ENCODE measurements at places on chromosomes 2 and 18.

- no peak for DNase-seq
These were observed 175.7 kb upstream of the RND3 start for GRCh38 chr2:150663143-150663542.

GRCh38 chr2:61165946-61166345 is 4.0 kb downstream of the C2orf74 start:
- no peak for DNase-seq

DNA sequence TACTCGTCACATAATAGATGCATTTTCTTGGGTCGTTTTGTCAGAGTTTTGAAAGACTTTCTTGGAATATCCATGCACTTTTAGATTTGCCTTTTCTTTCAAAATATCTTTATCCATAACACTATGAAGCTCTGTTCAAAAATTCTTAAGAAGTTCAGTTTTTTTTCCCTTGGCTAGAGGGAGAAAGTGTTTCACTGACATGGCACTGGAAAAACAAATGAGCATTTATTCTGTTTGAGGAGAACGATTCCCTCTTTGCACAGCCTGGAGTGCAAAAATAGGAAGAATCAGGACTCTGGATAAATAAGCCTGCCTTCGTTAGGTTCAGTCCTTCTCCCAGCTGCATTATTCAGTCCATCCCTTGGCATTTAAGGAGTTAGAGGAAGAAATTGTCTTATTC is 91.0 kb upstream of the RPE start:
- DNase-seq, result no peak

DNA sequence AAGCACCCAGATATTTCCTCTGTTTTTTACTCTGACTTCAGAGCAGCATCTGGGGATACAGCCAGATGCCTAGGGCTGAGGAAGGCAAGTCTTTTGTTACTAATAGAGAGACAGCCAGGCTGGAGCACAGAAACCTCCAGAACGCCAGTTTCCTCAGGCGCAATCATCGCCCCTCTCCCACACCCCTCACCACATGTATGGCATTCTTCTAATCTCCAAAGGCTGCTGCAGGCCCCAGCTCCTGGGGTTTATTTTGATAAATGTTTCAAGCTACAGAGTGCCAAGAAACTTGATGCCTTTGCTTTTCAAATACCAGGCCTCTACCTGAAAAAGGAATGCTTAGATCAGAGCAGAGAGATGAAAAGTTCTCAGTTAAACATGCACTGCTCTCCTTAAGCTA is 283.6 kb downstream of the RBM43 start:
- DNase-seq, result no peak

DNA sequence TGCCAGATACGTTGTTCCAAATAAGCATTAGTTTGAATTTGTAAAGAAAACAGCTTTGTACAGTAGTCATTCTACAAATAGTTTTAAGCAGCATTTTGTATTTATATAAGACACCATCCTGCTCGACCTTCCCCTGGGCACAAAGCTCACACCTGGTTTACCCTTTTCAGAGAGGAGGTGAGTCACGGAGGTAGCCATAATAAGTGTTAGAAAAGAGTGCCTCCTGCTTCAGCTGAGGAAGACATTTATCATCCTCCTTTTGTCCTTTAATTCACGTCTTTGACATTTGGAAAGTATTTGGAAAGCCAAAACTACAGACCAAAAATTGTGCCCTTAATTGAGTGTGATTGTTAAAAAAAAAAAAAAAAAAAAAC is 6.8 kb downstream of the RAB12 start:
- no peak for DNase-seq

GRCh38 chr2:58798676-58799208 is 557.6 kb upstream of the FANCL start:
- no peak for DNase-seq

GRCh38 chr18:74733598-74733997 is 135.9 kb downstream of the ZNF407 start:
- no peak for DNase-seq

- no peak for DNase-seq
These were observed 18.1 kb upstream of the SNTG2 start for GRCh38 chr2:932320-933115.

DNA sequence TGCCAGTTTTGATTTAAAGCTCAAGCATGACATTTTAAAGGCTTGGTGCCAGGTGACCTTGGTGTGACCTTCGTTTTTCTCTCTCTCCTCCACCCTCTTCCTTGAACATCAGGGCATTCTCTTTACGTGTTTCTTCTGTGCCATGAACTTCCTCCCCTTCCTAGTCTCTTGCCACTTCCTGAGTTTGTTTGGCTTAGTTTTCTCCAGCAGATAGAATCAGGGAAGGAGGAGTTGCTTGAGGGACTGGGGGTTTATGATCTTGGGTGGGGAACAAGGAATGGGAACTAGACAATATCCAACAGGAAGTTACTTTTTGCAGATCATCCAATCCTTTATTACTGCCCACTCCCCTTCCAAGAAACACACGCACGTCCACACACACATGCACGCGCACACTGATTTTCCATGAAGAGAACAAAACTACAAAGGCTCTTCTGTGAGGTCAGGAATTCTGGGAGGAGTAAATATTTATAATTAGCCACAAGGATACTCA is 210.6 kb upstream of the EPAS1 start:
- no peak for DNase-seq

DNA sequence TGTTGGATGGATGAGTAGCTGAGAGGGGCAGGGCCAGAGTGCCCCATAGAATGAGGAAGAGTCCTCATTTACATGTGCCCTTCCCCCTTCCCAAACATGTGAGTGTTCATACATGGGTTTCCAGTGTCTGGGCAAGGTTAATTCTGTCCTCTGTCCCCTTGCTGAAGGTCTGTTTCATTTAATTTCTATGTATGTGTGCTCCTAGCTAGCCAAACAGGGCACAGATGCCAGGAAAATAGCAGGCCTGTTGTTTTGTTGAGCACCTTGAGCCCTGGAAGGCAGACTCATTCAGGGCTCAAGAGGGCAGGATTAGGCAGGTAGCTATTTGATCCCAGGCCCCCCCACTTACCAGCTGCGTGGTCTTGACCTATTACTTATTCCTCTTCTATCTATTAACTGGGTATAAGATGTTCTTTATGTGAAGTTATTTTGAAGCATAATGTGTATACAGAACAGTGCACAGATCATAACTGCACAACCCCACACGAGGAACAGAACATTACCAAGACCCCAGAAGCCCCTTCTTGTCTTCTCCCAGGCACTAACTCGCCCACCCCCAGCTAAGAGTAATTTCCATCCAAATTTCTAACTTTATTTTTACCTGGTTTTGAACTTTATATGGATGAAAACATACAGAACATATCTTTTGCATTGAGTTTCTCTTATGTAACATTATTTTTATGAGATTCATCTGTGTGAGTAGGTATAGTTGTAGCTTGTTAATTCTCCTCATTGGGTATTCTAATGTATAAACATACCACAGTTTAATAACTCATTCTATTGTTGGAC is 164.3 kb downstream of the RPIA start:
- no peak for DNase-seq

DNA sequence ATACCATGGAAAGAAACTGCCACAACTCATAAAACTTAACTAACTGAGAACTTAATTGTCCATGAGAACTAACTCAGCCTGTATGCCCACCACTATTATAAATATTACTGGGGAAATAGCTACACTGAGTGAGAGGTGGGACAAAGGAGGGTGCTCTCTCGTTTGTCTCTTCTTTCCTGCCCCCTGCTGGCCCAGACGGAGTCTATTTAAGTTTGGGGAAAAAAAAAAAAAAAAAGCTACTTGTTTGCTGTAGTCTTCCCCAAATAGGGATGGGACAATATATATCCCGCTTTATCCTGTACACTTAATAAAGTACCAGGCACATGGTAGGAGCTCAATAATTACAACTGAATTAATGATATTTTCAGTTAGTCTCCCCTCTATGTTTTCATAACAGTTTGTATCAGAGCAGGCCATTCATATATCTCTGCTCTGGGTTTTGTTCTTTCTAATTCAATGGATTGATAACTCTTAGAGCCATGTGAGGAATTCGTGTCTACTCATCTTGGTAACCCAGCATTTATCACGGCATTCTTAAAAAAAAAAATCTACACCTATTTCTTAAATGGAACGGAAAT is 647.6 kb upstream of the PKDCC start:
- DNase-seq, result no peak

GRCh38 chr2:174606336-174606735 is 8.7 kb upstream of the WIPF1 start:
- no peak for DNase-seq

Data from NCI-H1105 (cell line).